ENCODE measurements at places on chromosomes 12 and 14.

GRCh38 chr12:109716512-109717389 is 3.1 kb downstream of the FAM222A start:
- DNase-seq: no peak

DNA sequence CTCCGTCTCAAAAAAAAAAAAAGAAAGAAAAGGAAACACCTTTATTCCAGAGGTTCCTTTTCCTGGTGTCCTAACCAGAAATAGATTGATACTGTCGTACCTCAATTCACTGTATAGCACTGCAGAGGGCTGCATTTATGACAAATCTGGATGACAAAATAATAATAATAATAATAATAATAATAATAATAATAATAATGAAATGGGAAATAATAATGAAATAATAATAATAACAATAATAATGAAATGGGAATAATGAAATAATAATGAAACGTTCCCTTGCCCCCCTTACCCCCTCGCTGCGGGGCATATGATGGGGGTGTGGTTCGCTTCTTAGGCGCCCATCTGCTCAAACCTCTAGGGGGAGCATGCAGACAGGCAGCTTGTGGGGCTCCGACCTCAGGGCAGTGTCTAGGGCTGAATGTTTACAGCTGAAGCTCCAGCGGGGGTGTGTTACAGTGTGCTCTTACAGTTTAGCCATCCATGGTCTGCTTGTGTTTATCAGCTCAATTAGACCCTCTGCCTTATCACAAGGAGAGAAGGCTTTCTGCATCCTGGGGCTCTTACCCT is 1088.3 kb upstream of the SEL1L start:
- no peak for DNase-seq

GRCh38 chr14:103103461-103104388 is 9.2 kb downstream of the EXOC3L4 start:
- DNase-seq: no peak

DNA sequence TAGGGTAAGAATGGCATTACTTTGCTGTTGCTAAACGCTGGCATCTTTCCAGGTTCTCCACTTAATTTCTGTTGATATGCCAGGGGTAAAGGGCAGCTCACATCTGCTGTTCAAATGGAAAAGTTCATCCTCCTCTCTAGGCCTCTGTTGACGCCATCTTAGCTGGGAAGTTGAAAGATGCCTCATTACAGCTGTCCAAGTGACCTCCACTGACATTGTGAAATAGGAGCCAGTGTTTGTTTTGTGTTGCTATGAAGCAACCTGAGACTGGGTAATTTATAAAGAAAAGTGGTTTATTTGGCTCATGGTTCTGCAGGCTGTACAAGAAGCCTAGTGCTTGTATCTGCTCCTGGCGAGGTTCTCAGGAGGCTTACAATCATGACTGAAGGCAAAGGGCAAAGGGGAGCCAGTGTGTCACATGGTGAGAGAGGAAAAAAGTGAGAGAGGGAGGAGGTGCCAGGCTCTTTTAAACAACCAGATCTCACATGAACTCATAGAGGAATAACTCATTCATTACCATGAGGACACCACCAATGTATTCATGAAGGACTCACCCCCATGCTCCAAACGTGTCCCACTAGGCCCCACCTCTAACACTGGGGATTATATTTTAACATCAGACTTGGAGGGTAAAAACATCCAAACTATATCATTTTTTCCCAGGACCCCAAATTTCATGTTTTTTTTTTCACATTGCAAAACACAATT is 3.2 kb upstream of the ADAM21 start:
- no peak for DNase-seq

- no peak for DNase-seq
These were observed 9.8 kb downstream of the RTL1 start for GRCh38 chr14:100893760-100894159.

- DNase-seq: no peak
These were observed 54.1 kb downstream of the AK7 start for GRCh38 chr14:96445844-96446710.

- DNase-seq: no peak
These were observed 108.7 kb upstream of the ETV6 start for GRCh38 chr12:11540615-11541310.

- DNase-seq: no peak
These were observed 556 bp downstream of the GPRC5A start for GRCh38 chr12:12891881-12892355.
